T-helper 17 cell (primary cell): ENCODE measurements at places on chromosomes 11 and 22.

DNA sequence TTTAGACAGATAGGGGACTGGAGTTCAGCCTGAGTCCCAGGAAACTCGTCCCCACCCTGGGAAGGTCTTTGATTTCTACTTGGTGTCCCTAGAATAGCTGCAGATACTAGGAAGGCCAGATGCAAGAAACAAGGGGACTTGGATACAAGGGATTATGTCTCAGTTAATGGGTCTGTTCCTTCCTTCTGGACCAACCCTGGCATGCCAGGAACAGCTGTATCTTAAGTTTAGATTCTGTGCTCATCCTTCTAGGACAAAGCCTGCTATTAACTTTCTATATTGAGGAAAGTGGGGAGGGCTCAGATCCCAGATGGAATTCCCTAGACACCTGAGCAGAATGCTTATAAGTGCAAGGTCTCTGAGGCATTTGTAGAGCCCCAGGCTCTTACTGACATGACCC lies 3.9 kb upstream of the OR52M1 start:
- H3K4me1 ChIP-seq: no peaks in the 10 kb centered on the region
- no peak overlapping the region for H3K27ac ChIP-seq
- DNase-seq: no peak
- H3K27me3 ChIP-seq: peaks cover 29% of the 10 kb centered on the region
- H3K36me3 ChIP-seq: no peaks in the 10 kb centered on the region

GRCh38 chr22:19187716-19188563 lies 9.4 kb upstream of the SLC25A1 start:
- peaks cover 5% of the 10 kb centered on the region for H3K27me3 ChIP-seq
- no peak overlapping the region for H3K4me3 ChIP-seq
- H3K4me1 ChIP-seq: no peaks in the 10 kb centered on the region
- no peak overlapping the region for H3K27ac ChIP-seq
- no peaks in the 10 kb centered on the region for H3K36me3 ChIP-seq
- no peak for DNase-seq

GRCh38 chr11:94675239-94675638 lies 92.9 kb upstream of the AMOTL1 start:
- DNase-seq: no peak
- no peak overlapping the region for H3K27ac ChIP-seq
- no peak overlapping the region for H3K4me3 ChIP-seq
- peaks cover 33% of the 10 kb centered on the region for H3K27me3 ChIP-seq
- peaks cover 2% of the 10 kb centered on the region for H3K4me1 ChIP-seq

- H3K4me3 ChIP-seq: no peak overlapping the region
- no peak for DNase-seq
- H3K4me1 ChIP-seq: no peaks in the 10 kb centered on the region
- H3K27ac ChIP-seq: no peak overlapping the region
These were observed 4.7 kb downstream of the CSDC2 start for GRCh38 chr22:41565403-41566054.

DNA sequence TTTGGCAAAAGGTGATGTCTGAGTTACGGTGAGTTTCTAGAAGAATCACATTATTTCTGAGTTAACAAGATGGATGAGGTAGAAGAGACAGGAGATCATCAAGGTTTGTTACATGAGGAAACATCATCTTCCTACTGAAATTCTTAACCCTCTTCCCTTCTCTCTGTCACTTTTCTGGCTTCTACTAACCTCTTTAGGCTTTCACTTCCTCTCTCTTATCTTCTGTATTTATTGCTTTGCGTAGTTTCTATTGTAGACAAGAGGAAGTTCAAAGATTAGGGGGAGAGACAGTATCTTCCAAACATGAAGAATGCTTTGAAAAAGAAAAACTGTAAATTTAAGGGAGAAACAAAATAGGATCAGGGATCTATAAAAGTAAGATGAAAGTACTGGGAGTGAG lies 75.4 kb downstream of the TRPC6 start:
- no peak overlapping the region for H3K4me3 ChIP-seq
- H3K36me3 ChIP-seq: no peaks in the 10 kb centered on the region
- DNase-seq: no peak
- no peaks in the 10 kb centered on the region for H3K4me1 ChIP-seq

GRCh38 chr22:37631448-37632173 lies 7.9 kb upstream of the SH3BP1 start:
- no peaks in the 10 kb centered on the region for H3K36me3 ChIP-seq
- DNase-seq: no peak
- peak overlapping the region; percentile 95 for H3K27ac ChIP-seq
- H3K4me3 ChIP-seq: peak overlapping the region; percentile 56

GRCh38 chr11:2574553-2575535 lies 125.0 kb downstream of the KCNQ1OT1 start:
- no peak overlapping the region for H3K27ac ChIP-seq
- H3K36me3 ChIP-seq: no peaks in the 10 kb centered on the region
- no peak overlapping the region for H3K4me3 ChIP-seq
- DNase-seq: peak; percentile 9
- H3K4me1 ChIP-seq: no peaks in the 10 kb centered on the region

GRCh38 chr22:18023509-18024275 lies 669 bp downstream of the MICAL3 start:
- H3K36me3 ChIP-seq: no peaks in the 10 kb centered on the region
- no peak overlapping the region for H3K27ac ChIP-seq
- peak overlapping the region; percentile 96 for H3K4me3 ChIP-seq
- DNase-seq: no peak

GRCh38 chr22:27149921-27150543 lies 492.6 kb downstream of the MIAT start:
- H3K27me3 ChIP-seq: peaks cover 7% of the 10 kb centered on the region
- no peaks in the 10 kb centered on the region for H3K4me1 ChIP-seq
- no peak overlapping the region for H3K27ac ChIP-seq
- H3K4me3 ChIP-seq: no peak overlapping the region
- DNase-seq: no peak

DNA sequence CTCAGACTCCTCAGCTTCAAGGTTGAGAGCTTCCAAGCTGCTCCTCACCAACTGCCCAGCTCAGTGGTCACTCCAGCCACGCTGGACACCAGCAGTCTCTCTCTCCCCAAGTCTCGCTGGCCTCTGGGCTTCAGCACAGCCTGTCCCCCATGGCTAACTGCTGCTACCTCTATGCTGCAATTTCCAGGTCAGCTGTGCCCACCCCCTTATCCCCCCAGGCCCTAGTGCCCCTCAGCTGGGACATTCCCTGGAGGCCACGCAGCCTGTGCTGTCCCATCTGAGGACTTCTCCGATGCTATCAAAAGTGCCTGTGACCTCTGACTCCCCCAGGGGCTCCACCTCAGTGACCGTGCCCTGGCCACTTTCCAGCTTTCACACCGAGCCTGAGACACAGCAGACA lies 37.5 kb upstream of the PHF21B start:
- H3K4me3 ChIP-seq: no peak overlapping the region
- H3K27me3 ChIP-seq: peaks cover 72% of the 10 kb centered on the region
- H3K27ac ChIP-seq: no peak overlapping the region
- DNase-seq: no peak
- H3K4me1 ChIP-seq: peaks cover 2% of the 10 kb centered on the region
- H3K36me3 ChIP-seq: peaks cover 2% of the 10 kb centered on the region

DNA sequence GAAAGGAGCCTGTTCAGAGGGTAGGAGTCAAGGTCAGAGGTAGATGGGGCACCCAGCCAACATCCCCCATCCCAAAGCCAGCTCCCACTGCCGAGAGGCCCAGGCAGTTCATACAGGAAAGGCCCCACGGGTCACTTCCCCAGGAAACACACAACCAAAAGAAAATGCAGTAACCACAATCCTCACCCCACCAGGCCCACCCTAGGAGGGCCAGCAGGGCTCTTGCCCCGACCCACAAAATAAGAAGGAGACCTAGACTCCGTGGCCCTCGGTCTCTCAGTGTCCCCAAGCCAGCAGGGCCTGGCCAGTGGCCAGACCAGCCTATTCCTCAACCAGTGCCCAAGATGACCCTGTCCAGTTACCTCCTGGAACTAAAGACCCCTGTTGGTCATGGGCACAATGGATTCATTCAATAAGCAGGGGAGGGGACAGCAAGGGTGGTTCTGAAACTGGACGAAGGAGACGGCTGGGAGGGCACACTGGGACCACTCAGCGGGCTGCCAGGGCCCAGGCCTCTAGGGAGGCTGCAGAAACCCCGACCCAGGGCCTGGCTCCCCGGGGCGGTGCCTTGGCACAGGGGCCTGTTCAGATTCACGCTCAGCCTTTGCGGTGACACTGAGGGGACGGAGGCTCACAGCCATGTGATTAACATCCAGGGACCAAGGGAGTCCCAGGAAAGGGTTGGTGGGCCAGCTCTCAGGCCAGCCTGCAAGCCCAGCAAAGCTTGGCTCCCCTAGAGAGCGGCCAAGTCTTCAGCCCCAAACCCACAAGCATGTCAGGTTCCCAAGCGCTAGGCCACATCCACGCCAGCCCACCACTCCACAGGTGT lies 5.5 kb downstream of the RAB3IL1 start:
- no peak overlapping the region for H3K4me3 ChIP-seq
- DNase-seq: no peak
- H3K27me3 ChIP-seq: peaks cover 43% of the 10 kb centered on the region

- H3K27ac ChIP-seq: no peak overlapping the region
- H3K36me3 ChIP-seq: peaks cover 3% of the 10 kb centered on the region
- no peak for DNase-seq
- peaks cover 65% of the 10 kb centered on the region for H3K27me3 ChIP-seq
- H3K4me3 ChIP-seq: no peak overlapping the region
These were observed 133.2 kb downstream of the TRIM29 start for GRCh38 chr11:120004723-120005122.

DNA sequence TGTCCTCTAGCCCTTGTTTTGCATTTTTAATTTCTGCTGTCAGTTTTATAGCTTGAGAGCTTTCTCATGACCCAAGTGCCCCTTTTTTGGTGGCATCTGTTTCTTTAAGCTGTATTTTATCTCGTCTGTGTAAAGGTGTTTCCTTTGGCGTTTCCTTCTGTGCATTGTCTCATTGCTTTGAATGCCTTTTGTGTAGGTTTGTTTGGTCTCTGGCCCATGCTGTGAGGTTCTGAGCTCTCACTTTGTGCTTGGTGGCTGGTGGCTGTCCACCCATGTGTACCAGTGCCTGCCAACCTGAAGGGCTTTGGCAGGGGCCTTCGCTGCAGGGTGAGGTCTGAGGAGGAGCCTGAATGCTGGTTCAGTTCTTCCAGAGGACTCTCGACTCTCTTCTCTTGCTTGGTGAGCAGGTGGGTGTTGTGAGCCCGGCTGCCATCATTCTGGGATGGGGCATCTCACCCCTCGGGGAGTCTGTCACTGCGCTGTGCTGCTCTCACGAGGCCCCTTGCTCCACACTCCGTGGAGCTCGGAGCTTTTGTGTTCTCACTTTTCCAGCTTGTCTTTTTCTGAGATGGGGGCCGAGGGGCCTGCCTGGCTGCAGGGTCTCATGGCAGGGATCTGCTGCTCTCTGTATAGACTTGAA lies 14.9 kb downstream of the AP2A2 start:
- no peaks in the 10 kb centered on the region for H3K27me3 ChIP-seq
- peaks cover 13% of the 10 kb centered on the region for H3K36me3 ChIP-seq
- peaks cover 52% of the 10 kb centered on the region for H3K4me1 ChIP-seq
- no peak overlapping the region for H3K4me3 ChIP-seq

- no peak for DNase-seq
- H3K27ac ChIP-seq: peak overlapping the region; percentile 11
- no peaks in the 10 kb centered on the region for H3K36me3 ChIP-seq
- peaks cover 31% of the 10 kb centered on the region for H3K27me3 ChIP-seq
- H3K4me3 ChIP-seq: no peak overlapping the region
- H3K4me1 ChIP-seq: no peaks in the 10 kb centered on the region
These were observed 816.8 kb downstream of the BRD1 start for GRCh38 chr22:49010901-49011300.

DNA sequence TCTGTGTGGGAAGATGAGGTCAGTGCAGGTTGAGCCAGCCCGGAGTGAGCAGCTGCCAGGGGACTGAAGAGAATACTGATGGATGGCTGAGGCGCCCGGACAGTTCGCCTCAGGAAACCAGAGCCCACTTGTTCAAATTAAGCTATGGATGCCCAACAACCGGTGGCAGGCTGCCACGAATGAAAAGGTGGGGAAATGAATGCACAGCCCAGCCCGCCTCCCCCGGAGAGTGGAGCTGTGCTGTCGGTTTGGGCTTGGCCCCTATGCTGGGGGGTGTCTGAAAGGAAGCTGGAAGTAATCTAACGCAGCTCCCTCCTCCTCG lies 21.9 kb downstream of the HSPA8 start:
- H3K4me3 ChIP-seq: no peak overlapping the region
- H3K36me3 ChIP-seq: peaks cover 2% of the 10 kb centered on the region
- H3K27me3 ChIP-seq: peaks cover 11% of the 10 kb centered on the region
- no peak for DNase-seq
- no peak overlapping the region for H3K27ac ChIP-seq

GRCh38 chr11:46238967-46239800 lies 38.3 kb upstream of the CREB3L1 start:
- peaks cover 23% of the 10 kb centered on the region for H3K4me1 ChIP-seq
- peaks cover 35% of the 10 kb centered on the region for H3K27me3 ChIP-seq
- H3K36me3 ChIP-seq: peaks cover 4% of the 10 kb centered on the region
- DNase-seq: peak; percentile 72

- H3K36me3 ChIP-seq: no peaks in the 10 kb centered on the region
- no peak overlapping the region for H3K27ac ChIP-seq
- DNase-seq: no peak
- no peaks in the 10 kb centered on the region for H3K4me1 ChIP-seq
These were observed 155.0 kb downstream of the WT1 start for GRCh38 chr11:32280339-32280738.

- no peaks in the 10 kb centered on the region for H3K36me3 ChIP-seq
- H3K27me3 ChIP-seq: no peaks in the 10 kb centered on the region
- no peak overlapping the region for H3K4me3 ChIP-seq
- peak overlapping the region; percentile 19 for H3K27ac ChIP-seq
- H3K4me1 ChIP-seq: peaks cover 22% of the 10 kb centered on the region
- DNase-seq: no peak
These were observed 3.9 kb upstream of the AKIP1 start for GRCh38 chr11:8907116-8907515.

GRCh38 chr11:73229896-73230875 lies 12.1 kb downstream of the P2RY2 start:
- DNase-seq: no peak
- no peak overlapping the region for H3K4me3 ChIP-seq
- peaks cover 4% of the 10 kb centered on the region for H3K36me3 ChIP-seq

DNA sequence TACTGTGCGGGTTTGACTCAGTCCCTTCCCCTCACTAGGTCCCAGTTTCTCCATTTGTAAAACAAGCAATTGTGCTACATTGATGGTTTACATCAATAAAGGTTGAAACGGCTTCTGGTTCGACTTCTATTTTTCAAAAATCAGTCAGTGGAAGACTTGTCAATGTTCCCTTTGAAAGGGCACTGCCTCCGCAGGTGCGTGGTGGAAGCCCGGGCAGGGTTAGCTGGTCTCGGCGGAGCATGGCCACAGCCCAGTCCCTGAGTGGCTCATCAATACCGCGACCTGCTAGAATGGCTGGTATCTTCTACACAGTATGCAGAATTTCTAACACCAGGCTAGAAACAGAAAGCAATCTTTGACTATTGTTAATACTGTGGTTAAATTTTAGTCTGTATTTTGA lies 16.1 kb downstream of the MS4A10 start:
- no peak overlapping the region for H3K4me3 ChIP-seq
- no peak overlapping the region for H3K27ac ChIP-seq
- no peaks in the 10 kb centered on the region for H3K36me3 ChIP-seq
- DNase-seq: no peak
- H3K4me1 ChIP-seq: peaks cover 2% of the 10 kb centered on the region

DNA sequence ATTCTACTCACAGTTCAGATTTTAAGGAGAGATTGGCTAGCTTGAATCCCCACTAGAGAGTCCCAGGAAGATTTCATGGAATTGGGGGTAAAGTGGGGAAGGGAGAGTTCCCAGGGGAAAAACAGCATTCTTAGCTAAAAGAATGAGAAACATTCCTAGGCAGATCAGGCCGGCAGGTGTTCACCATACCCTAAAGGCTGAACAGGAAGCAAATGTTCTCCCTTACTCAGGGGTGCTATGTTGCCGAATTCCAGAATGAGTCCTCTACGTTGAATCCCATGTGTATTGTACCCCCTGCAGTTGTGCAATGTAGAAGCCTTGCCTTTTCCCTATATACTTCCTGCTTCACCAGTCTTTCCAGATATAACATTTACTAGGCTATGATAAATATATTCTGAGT lies 135.2 kb upstream of the NCAM1 start:
- no peak for DNase-seq
- H3K27ac ChIP-seq: no peak overlapping the region
- no peaks in the 10 kb centered on the region for H3K36me3 ChIP-seq
- no peak overlapping the region for H3K4me3 ChIP-seq
